Transverse colon (tissue), 4 donors: ENCODE measurements at places on chromosomes 5 and 9.

DNA sequence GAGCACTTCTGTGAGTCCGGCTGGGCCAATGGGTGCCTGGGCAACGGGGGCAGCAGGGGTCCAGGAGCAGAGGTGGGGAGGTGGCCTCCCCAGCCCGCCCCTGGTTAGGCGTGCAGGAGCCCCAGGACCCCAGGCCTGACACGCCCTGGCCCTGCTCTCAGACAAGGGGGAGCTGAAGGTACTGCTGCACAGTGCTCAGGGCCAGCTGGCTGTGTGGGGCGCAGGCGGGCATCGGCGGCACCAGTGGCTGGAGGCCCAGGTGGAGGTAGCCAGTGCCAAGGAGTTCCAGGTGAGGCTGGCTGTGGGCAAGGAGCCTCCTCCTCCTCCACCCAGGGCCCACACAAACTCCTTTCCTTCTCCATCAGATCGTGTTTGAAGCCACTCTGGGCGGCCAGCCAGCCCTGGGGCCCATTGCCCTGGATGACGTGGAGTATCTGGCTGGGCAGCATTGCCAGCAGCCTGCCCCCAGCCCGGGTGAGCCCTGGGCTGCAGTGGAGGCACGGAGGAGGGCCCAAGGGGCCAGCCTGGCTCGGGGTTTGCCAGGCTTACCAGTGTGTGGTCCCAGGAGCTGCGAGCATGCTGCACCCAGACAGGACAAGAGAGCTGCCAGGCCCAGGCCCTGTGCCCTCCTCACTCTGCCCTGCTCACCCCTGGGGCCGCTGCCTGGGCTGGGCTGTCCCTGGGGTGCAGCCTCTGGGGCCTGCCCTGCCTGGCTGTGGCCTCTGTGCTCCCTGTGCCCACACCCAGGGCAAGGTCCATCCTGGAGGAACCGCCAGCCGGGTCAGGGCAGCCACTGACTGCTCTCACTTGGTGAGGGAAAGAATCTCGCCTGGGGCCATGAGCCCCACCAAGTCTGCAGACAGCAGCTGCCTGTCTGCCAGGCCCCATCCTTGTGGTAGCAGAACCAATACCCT lies 7.0 kb downstream of the MAMDC4 start:
- DNase-seq: peak; percentile 92

- DNase-seq: no peak
Observed at GRCh38 chr5:149733129-149733900, 3.2 kb downstream of the PPARGC1B start.

DNA sequence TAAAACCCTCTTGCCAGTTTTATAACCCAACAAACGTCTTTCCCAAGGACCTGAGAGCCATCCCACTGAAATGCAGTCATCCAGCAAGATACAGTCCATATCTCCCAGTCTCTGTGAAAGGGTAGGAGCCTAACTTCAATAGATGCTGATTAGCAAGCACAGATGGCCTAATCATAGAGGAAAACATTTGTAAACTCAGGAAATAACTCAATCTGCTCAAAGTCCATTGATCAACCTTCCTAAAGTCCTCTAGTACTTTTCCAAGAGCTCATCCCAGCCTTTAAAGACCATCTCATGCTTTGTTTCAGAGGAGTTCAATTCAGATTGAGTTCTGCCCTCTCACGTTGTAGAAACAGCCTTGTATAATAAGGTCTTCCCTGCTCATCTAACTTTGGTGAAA lies 324.2 kb downstream of the MRPS30 start:
- DNase-seq: no peak

- no peak for DNase-seq
Observed at GRCh38 chr5:154614125-154614524, 136.1 kb upstream of the HAND1 start.

DNA sequence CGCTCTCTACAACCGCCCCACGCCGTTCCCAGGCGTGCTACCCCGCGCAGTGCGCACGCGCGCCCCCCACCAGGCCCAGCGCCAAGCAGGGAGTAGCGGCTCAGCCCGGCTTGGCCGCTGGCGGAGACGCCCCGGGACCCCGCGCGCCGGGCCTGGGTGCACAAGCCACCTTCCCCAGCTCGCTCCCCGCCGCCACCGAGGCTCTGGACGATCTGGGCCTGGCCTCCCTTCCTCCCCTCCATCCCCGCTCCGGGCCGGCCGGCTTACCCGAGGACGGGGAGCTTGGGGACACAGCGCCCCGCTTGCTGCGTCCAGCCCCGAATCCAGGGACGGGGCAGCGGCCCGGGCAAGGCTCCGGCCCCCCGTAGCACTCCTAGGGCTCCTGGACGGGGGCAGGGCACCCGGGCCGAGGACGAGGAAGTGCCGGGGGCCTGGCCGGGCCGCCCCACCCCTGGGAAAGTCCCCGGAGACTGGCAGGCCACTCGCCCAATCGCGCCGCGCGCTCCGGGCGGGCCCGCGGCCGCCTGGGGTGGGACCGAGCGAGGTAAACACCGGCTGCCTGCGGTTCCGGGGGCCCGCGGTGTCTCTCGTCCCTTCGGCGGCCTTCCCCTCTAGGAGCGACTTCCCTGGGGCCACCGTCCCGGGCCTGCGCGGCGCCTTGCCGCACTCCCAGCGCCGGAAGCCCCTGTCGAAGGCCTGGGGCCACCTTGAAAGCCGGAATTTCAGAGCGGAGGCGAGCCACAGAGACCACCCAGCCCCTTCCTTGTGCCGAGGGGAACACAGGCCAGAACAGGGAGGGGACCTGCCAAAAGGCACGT lies at the start of gene TNIP1:
Gene TNIP1, minus strand, starts transcription at position 422 of the 818 bp plus-strand sequence. CDS start 15,939 bp downstream, outside the sequence.
- DNase-seq: peak; percentile 97

- no peak for DNase-seq
Observed at GRCh38 chr5:158756871-158757270, 342.8 kb downstream of the EBF1 start.

DNA sequence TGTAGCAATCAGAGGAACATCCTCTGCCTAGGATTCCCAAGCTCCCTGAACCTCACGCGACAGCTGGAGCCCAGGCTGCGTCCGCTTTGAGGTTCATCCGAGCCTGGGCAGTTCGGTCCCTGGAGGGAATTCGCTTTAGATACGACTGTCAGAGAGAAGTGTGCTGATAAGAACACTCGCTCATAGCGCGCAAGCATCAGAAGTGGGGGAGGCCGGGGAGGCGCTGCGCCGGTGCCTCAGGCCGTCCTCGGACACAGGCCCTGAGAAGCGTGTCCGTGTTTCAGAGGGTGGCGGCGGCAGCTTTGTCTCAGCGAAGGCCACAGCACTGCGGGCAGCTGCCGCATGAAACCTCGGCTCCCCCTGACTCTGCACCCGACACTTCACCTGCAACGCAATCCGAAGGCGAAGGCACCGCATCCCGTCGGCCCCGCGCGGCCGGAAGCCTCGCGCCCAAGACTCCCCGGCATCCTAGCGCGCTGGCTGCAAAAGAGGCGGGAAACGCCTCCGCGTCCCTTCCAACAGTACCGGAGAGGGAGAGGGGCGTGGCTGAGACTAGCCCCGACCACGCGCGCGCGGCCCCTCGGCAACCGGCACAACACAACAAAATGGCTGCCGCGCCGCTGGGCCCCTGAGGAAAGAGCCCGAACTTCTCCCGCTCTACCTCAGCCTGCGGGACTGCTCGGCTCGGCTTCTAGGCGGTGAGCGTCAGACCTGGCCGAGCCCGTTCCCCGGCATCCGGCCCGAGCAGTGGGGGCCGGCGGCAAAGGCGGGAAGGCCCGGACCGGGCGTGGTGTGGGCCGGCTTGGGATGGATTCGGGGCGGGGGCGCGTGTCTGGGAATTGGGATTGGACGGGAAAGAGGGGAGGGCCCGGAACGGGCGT lies at the start of gene CNTRL:
Gene CNTRL, plus strand, starts transcription at position 586 of the 881 bp plus-strand sequence. CDS start 13,372 bp downstream, outside the sequence.
- peak; percentile 88 for DNase-seq

- DNase-seq: no peak
Observed at GRCh38 chr5:161507591-161507990, 38.9 kb downstream of the GABRB2 start.

GRCh38 chr5:163604013-163604412 lies 98.6 kb downstream of the MAT2B start:
- DNase-seq: no peak

DNA sequence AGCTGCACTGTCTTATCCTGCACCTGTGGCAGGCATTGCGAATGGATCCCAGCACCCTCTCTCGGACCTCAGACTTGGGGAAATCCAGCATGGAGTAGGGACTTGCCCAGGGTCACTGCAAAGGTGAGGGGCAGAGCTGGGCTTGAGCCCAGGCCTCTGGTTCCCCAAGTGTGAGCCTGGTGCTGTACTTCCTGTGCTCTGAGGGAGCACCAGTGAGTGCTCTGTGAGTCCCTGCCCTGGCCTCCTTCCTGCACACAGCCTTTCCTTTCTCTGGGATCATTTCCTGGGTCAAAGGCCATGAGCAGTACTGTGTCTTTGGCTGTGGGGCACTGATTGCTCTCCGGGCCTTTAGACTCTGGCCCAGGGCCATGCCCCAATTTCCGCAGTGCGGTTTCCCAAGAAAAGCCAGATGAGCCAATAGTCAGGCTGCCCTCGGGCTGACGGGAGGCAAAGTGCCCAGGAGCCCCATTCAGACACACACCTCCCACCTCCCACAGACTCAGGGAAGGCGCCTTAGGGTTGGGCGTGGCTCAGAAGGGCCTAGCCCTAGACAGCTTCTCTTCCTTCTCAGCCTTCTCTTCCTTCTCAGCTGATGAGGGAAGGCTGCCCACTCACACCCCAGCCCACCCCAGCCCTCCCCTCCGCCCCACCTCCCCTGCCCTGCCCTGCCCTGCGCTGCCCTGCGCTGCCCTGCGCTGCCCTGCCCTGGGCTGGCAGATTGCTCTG lies 23.3 kb upstream of the TRIM14 start:
- DNase-seq: peak; percentile 93

DNA sequence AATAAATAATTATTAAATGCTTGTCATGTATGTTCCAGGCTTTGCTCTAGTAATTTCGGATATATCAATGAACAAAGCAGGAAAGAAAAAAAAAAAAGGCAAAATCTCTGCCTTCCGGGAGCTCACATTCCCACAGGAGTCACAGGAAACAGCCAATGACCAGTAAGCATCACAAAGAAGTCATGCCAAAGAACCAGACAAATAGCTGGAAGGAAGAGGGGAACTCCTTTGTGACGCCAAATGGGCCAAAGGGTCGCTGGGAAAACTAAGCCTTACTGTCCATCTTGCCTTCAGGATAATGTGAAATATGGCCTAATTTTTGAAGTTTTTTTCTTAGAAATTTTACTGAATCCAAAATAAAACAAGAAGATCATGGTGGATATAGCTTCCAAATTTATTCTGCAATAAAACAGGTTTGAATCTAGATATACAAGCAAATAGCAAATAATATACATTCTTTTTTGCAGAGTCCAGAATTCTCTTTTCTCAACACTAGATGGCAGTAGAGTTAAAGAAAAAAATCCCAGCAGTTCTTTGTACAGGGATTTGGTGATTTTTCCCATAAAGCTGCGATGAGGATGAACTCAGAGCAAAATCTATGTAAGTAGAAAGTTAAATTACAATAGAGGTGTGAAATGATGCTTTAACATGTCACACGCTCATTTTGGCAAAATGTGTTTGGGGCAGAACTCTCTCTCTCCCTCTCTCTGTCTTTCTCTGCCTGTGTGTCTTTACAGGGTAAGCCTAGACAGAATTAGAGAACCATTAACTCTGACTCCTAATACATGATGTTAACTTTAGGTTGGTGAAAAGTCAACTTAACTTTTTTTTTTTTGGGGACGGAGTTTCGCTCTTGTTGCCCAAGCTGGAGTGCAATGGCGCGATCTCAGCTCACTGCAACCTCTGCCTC lies 60.0 kb upstream of the TUT7 start:
- no peak for DNase-seq

GRCh38 chr9:96186591-96187011 lies 115.4 kb downstream of the HSD17B3 start:
- DNase-seq: peak; percentile 75

GRCh38 chr9:137228506-137228967 lies 1.2 kb downstream of the RNF224 start:
- DNase-seq: no peak

DNA sequence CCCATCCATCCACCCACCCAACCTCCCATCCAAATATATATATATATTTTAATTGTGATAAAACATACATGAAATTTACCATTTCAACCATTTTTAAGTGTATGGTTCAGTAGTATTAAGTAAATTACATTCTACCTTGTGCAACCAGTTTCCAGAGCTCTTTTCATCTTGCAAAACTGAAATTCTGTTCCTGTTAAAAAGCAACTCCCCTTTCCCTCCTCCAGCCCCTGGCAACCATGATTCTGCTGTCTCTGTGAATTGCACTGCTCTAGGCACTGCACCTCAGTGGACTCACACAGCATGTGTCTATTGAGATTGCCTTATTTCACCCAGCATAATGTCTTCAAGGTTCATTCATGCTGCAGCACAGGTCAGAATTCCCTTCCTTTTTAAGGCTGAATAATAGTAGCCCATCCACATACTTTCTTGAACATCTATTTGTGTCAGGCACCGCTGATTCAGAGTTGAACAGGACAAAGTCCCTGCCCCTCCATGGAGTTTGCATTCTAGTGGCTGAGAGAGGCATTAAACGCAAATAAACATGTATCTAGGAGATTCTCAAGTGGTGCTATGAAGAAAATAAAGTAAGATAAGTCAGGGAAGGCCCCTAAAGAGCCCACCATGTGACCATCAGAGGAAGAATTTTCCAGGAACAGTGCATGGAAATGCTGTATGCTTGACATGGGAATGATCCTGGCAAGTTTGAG lies 24.0 kb downstream of the CSF1R start:
- DNase-seq: no peak

DNA sequence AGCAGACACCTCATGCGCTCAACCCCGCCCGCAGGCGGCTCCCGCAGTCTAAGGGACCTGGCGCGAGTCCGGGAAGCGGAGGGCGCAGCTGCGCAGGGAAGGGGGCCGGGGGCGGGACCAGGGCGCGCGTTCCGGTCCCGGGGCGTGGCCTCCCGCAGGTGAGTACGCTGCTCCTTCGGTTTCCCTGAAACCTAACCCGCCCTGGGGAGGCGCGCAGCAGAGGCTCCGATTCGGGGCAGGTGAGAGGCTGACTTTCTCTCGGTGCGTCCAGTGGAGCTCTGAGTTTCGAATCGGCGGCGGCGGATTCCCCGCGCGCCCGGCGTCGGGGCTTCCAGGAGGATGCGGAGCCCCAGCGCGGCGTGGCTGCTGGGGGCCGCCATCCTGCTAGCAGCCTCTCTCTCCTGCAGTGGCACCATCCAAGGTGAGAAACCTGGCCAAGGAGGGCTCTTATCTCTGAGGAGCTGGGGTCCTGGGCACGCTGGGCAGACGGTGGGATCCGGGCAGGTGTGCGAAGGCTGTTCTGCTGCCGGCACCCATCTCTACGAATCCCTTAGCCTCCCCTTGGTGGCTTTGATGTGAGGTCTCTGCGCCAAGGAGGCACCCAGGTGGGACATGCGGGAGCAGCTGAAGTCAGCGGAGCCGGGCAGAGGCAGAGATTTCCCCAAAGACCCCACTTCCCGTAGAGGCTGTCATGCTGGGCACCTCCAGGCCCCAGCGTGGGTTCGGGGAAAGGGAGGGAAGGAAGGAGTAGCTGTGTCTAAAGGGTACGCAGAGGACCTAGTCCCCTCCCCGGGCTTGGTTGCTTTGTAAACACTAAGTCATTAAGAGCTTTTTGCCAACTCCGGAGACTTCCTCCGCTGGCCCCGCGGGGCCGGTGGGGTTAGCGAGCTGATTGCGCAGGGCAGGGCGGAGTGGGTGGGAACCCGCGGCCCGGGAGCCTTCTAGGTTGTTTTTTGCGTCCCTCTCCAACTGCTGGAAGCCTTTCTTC lies at the start of gene F2RL1:
Gene F2RL1, plus strand, starts transcription at position 187 of the 988 bp plus-strand sequence. Its CDS starts 153 bp downstream, at position 340.
- peak; percentile 94 for DNase-seq
